ENCODE measurements at places on chromosomes 11 and 22.

DNA sequence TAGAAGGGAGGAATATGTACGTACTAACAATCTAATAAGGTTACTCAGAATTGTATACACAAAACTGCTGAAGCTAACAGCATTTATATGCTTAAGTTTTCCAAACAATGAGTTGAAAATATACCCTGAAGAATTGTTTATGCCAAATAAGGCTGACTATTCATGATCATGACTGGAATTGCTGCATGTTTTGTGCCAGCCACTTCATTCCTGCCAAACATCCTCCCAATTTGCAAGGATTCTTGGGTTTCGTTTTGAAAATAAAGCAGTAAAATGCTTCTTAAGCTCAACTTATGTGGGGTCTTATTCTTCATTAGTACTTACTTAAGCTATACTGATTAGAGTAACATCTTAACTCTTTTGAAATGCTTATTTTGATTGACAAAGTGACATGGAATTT lies 149.0 kb downstream of the SPON1 start:
- DNase-seq = no peak

DNA sequence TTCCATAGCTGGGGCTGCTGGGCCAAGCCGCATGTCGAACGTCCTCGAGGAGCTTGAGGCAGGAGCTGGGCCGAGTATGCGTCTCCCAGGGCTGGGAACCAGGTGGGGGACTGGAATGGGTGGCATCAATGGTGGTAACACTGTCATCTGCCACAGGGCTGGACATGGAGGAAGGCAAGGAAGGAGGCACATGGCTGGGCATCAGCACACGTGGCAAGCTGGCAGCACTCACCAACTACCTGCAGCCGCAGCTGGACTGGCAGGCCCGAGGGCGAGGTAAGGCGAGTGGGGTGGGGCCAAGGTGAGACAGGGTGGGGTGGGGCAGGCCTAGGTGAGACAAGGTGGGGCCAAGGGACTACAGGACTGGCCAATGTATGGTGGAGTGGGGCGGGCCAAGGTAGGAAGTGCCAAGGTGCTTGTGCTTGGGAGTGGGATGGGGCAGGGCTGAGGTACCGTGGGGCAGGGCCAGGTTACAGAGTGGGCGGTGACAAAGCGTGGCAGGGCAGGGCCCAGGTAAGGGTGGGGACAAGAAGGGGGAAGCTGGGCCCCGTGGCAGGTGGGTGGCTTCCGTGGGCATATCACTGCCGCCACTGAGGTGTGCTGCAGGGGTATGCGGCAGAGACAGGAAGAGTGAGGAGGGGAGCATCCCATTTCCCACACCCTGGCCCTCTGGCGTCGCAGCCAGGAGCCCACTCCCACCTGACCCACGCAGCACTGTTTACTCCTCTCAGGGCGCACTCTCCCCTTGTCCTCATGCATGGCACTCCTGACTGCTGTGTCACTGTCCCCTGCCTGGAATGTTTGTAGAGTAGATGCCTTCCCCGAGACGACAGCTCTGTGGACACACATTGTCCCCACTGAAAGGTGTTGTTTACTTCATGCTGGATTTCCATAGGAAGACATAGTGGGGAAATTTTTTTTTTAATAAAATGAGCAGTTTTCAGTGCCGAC lies 27.5 kb upstream of the DGCR8 start:
- no peak for DNase-seq

- DNase-seq = peak; percentile 75
These were observed 587 bp downstream of the SLC25A22 start for GRCh38 chr11:797296-798092.

DNA sequence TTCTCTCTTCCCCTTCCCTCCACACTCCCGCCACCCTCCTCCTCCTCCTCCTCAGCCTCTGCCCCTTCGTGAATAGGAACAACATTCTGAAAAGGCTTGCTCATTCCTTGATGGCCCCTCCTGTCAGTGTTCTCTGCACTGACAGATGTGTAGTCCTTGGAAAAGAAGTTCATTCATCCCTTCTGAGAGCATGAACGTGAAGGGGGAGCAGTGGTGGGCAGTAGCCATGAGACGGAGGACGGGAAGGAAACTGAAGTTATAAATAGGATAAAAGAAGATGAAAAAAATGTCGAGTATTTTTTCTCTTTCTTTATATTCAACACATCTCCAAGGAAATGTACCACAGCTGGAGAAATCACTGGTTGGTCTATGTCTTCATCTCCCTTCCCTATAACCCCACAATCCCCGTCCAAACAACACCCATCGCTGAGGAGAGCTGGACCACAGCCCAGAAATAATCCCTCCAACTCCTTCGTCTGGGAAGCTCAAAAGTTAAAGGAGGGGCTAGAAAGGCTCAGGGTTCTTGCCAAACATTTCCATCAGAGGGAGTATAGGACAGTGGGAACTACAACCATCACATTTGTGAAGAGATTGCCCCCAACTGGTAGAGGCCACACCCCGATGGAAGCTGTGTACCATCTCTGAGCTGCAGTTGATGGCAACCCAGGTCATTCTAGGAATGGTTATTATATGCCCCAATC lies 33.5 kb downstream of the ETS1 start:
- DNase-seq = no peak

- no peak for DNase-seq
These were observed 609 bp downstream of the CDK2AP2 start for GRCh38 chr11:67507242-67507863.

DNA sequence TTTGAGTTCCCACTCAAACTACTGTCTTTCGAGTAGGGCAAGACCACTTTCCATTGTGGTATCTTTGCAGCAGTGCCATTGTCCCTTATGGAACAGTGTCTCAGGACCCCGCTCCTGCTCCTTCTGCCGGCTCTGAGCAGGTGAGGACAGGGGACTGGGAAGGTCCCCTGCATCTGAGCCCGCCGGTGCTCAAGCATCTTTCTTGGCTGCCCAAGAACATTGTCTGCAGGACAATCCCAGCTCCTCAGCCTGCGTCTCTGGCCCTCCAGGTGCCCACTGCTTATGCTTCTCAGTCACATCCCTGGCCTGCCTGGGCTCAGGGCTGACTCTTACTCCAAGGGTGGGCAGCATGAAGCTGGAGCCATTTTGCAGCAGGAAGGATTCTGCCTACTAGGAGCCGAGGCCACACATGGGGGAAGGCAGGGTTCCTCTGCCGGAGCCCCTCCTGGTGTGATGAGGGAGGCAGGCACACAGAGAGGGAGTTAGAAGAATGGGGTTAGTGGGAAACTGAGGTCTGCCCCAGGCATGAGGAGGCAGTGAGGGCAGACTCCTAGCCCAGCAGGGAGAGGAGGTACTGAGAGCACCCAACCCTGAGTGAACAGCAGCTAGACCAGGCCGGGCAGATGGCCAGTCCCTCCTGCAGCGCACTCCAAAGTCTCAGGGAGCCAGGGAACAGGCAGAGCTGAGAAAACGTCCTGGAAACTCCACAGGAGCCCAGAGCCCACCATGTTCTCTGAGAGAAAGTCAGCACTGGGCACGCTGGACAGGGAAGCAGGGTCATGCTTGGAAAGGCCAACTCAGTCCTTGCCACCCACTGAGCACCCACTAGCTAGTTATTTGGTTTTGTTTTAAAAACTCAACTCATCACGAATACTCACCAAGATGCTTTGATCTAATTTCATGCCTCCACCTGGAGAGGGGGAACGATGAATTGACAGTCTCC lies 7.5 kb upstream of the PPARA start:
- no peak for DNase-seq

GRCh38 chr11:13697710-13698109 lies 29.2 kb downstream of the FAR1 start:
- no peak for DNase-seq

DNA sequence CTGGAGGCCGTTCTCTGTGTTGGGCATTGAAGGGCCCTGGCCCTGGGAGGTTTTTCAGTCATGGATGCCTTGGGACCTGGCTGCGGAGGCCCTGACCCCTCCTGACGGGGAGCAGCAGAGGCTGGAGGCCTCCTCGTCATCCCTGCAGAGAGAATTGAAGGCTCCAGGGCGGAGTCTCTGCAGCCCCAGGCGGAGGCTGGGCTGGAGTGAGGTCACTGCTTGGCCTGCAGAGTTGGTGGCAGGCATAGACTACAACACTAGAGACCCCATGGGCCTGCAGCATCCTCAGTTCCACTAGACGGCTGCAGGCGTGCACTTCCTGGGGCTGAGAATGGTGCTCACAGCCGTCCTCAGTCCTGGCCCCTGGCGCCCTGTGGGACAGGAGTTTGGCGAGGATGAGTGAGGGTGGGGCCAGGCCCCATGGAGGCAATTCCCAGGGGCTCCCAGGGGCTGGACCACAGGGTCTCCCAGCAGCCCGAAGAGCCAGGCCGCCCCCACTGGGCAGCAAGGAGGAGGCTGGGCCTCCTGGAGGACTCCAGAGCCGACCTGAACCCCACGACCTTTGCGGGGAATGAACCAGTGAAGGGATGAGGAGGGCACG lies 1194.9 kb downstream of the BRD1 start:
- DNase-seq = no peak

GRCh38 chr22:23301591-23301990 lies 121.3 kb downstream of the BCR start:
- no peak for DNase-seq

GRCh38 chr11:104813532-104813931 lies 84.7 kb downstream of the CASP12 start:
- no peak for DNase-seq

- DNase-seq = peak; percentile 54
These were observed at the start of gene TCIRG1 for GRCh38 chr11:68038718-68039525. TSS of gene TCIRG1 (plus strand) at chr11:68039025. CDS start at chr11:68041272, 2,247 bp downstream.

- no peak for DNase-seq
These were observed 79.9 kb upstream of the RAB1B start for GRCh38 chr11:66188580-66188979.

DNA sequence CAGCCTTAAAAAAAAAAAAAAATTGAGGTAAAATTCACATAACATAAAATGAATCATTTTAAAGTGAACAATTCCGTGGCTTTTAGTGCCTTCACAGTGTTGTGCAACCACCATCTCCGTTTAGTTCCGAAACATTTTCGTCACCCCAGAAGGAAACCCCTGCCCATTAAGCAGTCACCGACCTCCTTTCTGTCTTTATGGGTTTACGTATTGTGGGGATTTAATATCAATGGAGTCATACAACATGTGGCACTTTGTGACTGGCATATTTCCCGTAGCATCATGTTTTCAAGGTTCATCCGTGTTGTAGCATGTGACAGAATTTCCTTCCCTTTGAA lies 65.5 kb downstream of the BCR start:
- no peak for DNase-seq

- no peak for DNase-seq
These were observed 3.8 kb downstream of the FJX1 start for GRCh38 chr11:35622070-35622469.

DNA sequence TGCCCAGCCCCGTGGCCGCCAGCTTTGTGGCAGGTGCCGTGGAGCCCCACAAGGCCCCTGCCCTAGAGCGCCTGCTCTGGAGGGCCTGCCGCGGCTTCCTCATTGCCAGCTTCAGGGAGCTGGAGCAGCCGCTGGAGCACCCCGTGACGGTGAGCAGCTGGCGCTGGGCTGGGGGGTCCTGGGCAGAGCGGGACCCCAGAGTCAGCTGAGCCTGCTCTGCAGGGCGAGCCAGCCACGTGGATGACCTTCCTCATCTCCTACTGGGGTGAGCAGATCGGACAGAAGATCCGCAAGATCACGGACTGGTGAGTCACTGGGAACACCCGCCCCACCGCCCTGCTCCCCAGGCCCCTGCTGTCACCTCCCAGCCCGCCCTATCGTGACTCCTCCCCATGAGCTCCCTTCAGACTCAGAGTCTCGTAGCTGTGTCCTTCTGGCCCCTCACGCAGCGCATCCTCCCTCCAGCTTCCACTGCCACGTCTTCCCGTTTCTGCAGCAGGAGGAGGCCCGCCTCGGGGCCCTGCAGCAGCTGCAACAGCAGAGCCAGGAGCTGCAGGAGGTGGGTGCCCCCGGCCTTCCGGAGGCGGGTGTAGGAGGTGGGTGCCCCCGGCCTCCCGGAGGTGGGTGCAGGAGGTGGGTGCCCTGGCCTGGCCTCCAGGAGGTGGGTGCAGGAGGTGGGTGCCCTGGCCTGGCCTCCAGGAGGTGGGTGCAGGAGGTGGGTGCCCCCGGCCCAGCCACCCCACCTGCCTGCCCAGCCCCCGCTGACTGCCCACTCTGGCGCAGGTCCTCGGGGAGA lies 4.7 kb downstream of the TCIRG1 start:
- DNase-seq = no peak

- no peak for DNase-seq
These were observed 15.2 kb downstream of the TRIM3 start for GRCh38 chr11:6458352-6459098.

GRCh38 chr11:42646959-42647358 lies 664.8 kb upstream of the API5 start:
- DNase-seq = no peak

DNA sequence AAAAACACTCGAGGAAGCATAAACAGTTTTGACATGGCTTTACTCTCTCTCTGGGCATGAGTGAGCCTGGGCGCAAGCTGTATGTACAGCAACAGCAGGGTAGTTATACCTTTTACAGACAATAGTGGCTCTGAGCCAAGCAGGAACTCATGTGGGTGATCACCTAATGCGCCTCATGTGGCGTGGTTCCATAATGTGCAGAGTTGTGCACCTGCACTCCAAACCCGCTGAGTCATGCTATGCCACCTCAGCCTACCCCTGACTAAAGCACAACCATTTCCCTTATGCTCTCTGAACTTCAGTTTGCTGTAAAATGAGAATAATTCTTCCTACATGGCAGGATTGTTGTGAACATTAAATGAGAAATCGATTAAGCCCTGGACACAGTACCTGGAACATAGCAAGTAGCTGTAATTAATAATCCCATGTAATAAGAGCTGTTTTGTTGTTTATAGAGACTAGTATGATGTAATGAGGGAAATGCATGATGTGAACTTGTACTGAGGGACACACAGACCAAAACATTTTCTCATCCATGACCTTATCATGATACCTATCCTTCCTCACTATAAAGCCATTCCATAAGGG lies 71.6 kb downstream of the CCDC34 start:
- DNase-seq = no peak

- no peak for DNase-seq
These were observed 9.4 kb upstream of the NAV2 start for GRCh38 chr11:19703211-19703610.

DNA sequence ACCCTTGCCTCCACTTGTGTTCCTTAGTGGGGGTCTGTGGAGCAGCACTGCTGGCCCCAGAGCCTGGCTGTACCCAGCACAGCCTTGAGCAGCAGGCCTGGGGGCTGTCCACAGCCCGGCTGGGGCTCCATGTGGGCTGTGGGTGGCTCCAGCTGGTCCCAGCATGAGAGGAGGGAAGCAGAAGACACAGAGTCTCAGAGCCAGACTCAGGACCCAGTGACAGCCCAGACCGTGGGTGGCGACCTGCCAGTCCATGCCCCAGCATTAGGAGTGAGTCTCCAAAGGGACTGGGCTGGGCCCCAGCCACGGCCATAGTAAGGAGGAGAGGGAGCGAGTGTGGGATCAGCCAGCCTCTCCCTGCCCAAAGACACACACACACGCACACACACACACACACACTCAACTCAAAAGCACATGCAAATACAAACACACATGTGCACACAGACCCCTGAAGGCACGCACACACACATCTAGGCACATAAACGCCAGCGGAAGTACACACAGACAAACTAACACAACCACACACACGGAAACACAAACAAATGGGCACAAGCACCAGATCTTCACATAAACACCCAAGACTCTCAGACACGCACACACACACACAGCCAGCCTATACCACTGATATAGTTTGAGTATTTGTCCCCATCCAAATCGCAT lies 16.7 kb upstream of the LRRC10B start:
- DNase-seq = no peak

All from activated CD8-positive, alpha-beta memory T cell treated with anti-CD3 and anti-CD28 coated beads, Interleukin-2, amount 50 U/mL, for 4 hours (primary cell).